ENCODE measurements at places on chromosomes 2 and 18.

DNA sequence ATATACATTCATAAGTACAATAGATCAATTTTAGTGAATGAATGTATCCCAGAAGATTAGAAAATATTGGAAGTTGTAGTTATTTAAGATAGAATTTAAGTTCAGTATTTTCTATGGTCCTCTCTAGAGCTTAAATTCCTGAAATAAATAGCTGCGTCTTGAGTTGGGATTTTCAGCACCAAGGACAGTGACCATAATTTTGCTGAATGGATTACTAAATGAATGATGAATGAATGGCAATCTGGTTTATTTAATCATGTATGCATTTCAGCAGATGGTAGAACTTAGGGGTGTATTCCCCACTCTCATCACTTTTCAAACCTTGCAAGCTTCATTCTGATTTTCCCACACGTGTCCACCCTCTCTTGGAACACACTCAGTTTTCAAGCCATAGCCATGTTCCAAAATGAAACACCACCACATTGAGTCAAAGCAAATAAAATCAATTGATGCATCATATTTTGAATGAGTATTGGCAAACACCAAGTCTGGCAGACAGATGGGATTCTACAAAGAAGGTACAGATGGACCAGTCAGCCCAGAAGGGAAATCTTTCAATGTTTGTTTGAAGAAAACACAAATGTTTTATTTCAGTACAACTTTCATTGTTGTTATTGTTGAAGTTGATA lies 362.2 kb upstream of the NXPH2 start:
- no peak for DNase-seq

DNA sequence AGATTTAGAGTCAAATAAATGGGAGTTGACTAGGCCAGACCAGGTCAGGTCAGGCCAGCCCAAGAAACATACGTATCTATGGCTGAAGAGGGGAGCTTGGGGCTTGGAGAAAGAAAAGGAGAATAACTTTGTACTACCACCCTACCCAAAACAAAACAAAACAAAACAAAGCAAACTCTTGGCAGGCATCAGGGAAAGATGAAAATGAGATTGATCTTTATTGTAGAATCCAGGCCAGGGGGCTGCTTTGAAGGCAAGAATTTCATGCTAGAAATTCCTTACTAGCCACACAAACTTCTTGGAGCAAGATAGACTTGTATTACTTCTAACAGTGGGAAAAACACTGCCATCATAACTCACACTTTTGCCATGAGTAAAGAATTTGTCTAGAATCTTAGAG lies 26.2 kb downstream of the QPCT start:
- DNase-seq = no peak

GRCh38 chr2:228646061-228646460 lies 464.6 kb upstream of the SPHKAP start:
- no peak for DNase-seq

DNA sequence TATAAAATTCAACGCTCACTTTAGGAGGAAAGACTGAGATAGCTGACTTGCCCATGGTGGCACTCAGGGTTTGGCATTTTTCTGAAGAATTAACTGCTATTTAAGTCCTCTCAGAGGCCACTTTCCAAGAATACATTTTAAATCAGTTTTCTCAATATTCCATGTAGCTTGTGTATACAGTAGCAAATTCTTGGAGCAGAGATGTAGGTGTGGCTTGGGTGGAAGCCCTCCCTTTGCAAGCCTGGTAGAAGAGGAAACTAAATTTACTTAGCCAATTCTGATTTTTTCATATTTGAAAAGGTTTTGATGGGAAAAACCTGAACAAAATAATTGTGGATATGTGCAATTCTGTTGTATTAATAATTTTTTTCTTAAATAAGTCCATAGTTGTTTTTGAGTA lies 14.0 kb upstream of the ITGAV start:
- no peak for DNase-seq

- DNase-seq = no peak
Measured at GRCh38 chr2:203551778-203552177, 16.7 kb upstream of the RAPH1 start.

GRCh38 chr2:166333801-166334200 lies 41.9 kb downstream of the SCN9A start:
- no peak for DNase-seq

- no peak for DNase-seq
Measured at GRCh38 chr2:124683536-124684428, 658.7 kb downstream of the CNTNAP5 start.

- no peak for DNase-seq
Measured at GRCh38 chr2:229784791-229785190, 70.4 kb upstream of the DNER start.
